ENCODE measurements at places on chromosomes 13 and 19.
A peak's percentile ranks its signal among the peaks of the same experiment; 100 is the strongest.

- DNase-seq, result no peak
Observed at GRCh38 chr13:27973291-27973690, 4.2 kb upstream of the CDX2 start.

DNA sequence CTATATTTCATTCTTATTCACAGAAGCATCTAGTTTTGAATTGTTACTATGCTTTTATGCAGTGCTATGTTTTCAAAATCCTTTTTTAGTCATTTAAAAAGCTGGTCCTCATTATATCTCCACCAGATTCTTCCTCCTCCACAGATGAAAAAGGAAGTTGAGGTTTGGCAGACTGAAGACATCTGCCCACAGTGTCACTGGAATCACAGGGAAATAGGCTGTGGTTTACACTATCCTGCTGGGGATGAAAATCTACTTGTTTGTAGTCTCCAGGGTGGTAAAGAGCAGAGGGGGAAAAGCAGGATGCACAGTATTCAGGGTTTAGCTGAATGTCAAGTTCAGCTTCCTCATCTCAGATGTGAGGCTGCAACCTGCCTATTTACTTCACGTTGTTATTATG is 351.2 kb downstream of the DNAJC15 start:
- DNase-seq, result no peak

- no peak for DNase-seq
Observed at GRCh38 chr13:88752041-88752440, 1080.9 kb downstream of the SLITRK5 start.

DNA sequence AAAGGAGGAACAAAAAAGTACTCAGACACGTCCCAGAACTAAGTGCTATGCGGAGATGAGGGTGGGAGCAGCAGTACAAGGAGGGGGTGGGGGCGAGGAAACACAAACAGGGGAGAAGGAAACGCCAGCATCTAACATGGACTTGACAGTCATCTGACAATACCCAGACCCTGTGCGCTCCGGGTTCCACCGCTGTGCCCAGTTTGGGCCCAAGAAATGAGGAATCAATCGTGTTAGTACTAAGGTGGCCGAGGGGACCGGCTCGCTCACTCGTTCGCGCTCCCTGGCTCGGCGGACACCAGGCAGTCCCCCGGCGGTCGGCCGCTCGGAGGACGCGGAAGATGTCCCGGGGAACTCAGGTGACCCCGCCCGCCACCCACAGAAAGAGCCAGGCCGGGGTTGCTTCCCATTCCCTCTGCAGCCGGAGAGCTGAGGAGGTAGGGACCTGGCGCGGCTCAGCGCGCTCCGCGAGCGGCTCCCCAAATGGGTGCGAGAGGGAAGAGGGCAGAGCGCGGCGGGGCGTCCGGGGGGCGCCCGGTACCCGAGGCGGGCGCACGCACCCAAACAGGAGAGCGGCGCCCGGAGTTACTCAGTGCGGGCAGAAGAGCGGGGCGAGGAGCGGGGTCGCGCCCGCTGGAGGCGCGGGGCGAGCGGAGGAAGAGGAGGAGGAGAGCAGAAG is 616 bp downstream of the TSHZ3 start:
- no peak for DNase-seq

DNA sequence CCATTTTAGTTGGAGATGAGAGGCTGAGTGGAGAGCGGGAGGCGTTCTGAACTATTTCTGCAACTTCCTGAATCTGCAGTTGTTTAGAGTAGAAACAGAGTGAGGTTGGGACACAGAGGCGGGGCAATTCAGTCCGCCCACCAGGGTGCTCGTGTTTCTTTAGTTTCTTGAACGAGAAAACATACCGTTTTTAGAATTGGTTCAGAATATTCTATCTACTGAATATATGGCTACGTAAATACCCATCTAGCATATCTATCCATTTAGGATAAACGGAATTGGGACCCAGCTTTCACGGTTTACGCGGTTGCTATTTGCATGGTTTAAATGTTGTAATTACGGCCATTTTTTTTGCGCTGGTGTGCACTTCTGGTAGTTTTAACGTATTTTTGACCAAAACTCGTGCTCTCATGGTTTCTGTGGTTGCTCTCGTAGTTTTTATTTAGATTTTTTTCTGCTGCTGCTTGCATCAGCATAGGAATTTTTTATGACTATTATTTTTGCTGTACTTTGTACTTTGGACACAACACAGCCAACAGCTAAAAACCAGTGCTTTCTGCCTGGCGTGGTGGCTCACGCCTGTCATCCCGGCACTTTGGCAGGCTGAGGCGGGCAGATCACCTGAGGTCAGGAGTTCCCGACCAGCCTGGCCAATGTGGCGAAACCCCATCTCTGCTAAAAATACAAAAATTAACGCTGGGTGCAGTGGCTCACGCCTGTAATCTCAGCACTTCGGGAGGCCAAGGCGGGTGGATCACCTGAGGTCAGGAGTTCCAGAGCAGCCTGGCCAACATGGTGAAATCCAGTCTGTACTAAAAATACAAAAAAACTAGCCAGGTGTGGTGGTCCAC is 32.7 kb downstream of the TIMM13 start:
- no peak for DNase-seq

GRCh38 chr13:72726726-72727416 is 558 bp downstream of the MZT1 start:
- DNase-seq, result peak; percentile 83

DNA sequence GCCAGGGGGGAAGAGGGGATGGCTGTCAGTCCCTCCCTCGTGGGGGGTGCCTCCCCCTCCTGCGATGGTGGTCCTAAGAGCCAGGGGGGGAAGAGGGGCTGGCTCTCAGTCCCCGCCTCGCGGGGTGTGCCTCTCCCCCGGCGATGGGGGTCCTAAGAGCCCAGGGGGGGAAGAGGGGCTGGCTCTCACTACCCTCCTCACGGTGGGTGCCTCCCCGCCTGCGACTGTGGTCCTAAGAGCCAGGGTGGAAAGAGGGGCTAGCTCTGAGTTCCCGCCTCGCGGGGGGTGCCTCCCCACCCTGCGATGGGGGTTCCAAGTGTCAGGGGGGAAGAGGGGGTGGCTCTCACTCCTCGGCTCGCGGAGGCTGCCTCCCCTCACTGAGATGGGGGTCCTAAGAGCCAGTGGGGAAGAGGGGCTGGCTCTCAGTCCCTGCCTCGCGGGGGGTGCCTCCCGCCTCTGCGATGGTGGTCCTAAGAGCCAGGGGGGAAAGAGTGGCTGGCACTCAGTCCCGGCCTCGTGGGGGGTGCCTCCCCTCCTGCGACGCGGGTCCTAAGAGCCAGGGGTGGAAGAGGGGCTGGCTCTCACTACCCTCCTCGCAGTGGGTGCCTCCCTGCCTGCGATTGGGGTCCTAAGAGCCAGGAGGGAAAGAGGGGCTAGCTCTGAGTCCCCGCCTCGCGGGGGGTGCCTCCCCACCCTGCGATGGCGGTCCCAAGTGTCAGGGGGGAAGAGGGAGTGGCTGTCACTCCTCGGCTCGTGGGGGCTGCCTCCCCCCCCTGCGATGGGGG is 2325.6 kb upstream of the PCDH20 start:
- no peak for DNase-seq
